ENCODE measurements at places on chromosomes 1 and 21.

- no peak for DNase-seq
Measured at GRCh38 chr1:167128261-167129227, 34.7 kb downstream of the STYXL2 start.

GRCh38 chr1:155208541-155209311, at the start of gene MTX1:
TSS of gene MTX1 (plus strand) at chr1:155208695. CDS start at chr1:155208805, 110 bp downstream.
- DNase-seq: peak; percentile 76

DNA sequence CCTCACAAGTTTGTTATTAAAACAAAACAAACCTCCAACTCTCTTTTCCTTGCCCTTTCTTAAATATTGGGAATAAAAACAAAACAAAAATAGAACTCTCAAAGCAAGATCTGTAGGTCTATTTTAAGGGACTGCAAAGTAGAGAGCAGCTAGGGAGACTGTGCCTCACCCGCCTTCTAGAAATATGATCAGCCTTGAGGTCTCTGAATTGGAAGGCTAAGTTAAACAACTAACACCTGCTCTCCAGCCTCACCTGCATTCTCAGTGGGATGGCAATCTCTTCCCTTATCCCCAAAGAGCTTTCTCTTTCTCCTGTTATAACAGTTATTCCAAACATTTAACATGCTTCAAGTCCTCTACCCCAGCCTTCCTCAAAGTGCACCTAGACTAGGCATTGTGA, 75.5 kb upstream of the TNR start:
- DNase-seq: no peak

DNA sequence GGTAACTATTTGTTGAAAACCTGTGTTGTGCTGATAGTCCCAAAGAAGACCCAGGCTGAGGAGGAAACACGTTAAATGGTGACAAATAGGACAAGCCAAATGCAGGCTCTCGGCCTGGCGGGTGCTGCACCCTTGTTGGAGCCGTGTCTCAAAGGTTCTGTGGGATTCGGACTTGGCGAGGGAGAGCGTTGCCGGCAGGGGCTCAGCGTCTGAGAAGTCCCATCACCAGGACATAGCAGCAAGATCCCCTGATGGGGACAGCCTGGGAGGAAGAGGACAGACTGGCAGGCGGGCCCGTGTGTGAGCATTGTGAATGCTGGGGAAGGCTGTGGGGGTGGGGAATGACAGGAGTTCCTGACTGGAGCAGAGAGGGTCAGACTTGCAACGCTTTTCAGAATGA, 142.5 kb downstream of the PGBD5 start:
- DNase-seq: no peak

GRCh38 chr21:29287383-29287782, 11.3 kb upstream of the BACH1 start:
- no peak for DNase-seq

GRCh38 chr1:42913426-42914091, 45.1 kb downstream of the SLC2A1 start:
- peak; percentile 49 for DNase-seq

Measured in AG09319 (cell line).